ENCODE measurements at places on chromosomes 5 and 9.
A peak's percentile ranks its signal among the peaks of the same experiment; 100 is the strongest.

- peak overlapping the region; percentile 88 for H3K27ac ChIP-seq
- no peaks in the 10 kb centered on the region for H3K27me3 ChIP-seq
- peak overlapping the region; percentile 88 for H3K4me3 ChIP-seq
- DNase-seq = no peak
- H3K36me3 ChIP-seq = peaks cover 87% of the 10 kb centered on the region
- peaks cover 81% of the 10 kb centered on the region for H3K4me1 ChIP-seq
These were observed 4.0 kb downstream of the IL7R start for GRCh38 chr5:35860686-35861085.

- no peak overlapping the region for H3K4me3 ChIP-seq
- H3K36me3 ChIP-seq = peaks cover 24% of the 10 kb centered on the region
- no peak for DNase-seq
- H3K27me3 ChIP-seq = no peaks in the 10 kb centered on the region
- H3K27ac ChIP-seq = no peak overlapping the region
These were observed 52.9 kb upstream of the DHFR start for GRCh38 chr5:80707645-80708044.

GRCh38 chr5:27450607-27451006 lies 412.2 kb upstream of the CDH9 start:
- H3K36me3 ChIP-seq = no peaks in the 10 kb centered on the region
- DNase-seq = no peak

DNA sequence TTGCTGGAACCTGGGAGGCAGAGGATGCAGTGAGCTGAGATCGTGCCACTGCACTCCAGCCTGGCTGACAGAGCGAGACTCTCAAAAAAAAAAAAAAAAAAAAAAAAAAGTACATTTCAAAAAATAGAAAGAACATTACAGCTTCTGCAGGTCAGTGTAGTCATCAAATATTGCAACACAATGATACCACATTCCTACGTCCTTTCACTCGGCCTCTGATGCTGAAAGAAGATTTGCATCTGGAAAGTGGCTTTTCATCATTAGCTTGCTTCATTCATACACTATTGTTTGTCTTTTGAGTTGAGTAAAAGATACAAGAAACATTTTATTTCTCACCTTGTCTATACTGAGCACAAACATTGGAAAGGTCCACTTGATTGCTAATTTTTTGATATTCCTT lies 59.6 kb upstream of the CPLANE1 start:
- H3K27ac ChIP-seq = no peak overlapping the region
- no peaks in the 10 kb centered on the region for H3K4me1 ChIP-seq
- H3K4me3 ChIP-seq = no peak overlapping the region
- no peak for DNase-seq
- H3K36me3 ChIP-seq = peaks cover 50% of the 10 kb centered on the region
- H3K27me3 ChIP-seq = no peaks in the 10 kb centered on the region

- no peaks in the 10 kb centered on the region for H3K27me3 ChIP-seq
- no peak for DNase-seq
- no peak overlapping the region for H3K27ac ChIP-seq
- H3K4me3 ChIP-seq = no peak overlapping the region
These were observed 138.4 kb upstream of the RPS23 start for GRCh38 chr5:82416512-82416911.

DNA sequence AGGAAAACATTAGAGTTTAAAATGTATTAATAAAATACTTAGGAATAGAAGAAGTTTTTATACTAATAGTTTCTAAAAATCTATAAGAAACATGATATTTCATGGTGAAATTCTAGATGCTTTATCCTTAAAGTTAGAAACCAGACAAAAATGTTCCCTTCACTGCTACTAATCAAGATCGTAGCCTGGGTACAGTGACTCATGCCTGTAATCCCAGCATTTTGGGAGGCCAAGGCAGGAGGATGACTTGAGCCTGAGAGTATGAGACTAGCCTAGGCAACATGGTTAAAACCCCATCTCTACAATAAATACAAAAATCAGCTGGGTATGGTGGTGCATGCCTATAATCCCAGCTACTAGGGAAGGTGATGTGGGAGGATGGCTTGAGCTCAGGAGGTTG lies 30.4 kb upstream of the KLF9 start:
- no peak overlapping the region for H3K27ac ChIP-seq
- no peak overlapping the region for H3K4me3 ChIP-seq
- DNase-seq = no peak
- no peaks in the 10 kb centered on the region for H3K36me3 ChIP-seq
- no peaks in the 10 kb centered on the region for H3K4me1 ChIP-seq

DNA sequence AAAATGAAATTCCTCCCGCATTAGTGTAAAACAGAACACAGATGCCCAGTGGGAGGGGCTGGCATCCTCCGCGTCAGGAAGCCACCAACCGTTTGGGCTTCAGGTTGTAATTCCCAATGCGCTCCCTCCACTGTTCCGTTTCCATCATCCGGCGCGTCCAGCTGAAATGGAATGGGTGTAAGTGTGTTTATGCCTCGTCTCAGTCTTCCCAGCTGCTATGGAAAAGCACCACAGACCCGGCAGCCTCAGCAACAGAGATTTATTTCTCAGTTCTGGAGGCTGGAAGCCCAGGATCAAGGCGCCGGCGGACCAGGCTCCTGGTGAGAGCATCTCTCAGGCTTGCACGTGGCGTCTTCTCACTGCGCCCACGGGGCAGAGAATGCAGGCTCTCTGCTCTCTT lies 20.4 kb downstream of the KCNT1 start:
- H3K36me3 ChIP-seq = no peaks in the 10 kb centered on the region
- DNase-seq = no peak
- H3K4me1 ChIP-seq = no peaks in the 10 kb centered on the region
- H3K27ac ChIP-seq = no peak overlapping the region

DNA sequence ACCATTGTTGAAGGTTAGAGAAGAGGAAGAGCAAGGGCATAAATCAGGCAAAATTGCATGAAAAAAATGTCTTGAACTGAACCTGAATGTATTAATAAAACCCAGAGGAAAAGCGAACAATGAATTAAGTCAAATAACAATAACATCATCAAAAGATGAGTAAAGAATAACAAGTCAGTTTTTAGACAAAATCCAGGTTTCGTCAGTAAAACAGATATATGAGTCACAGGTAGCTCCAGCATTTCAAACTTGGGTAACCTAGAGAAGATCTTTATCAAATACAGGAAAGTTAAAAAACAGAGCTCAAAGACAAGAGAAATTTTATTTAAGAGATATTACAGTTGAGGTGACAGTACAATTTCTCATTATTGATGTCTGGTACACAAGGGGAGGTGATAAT lies 332.4 kb downstream of the EFNA5 start:
- H3K36me3 ChIP-seq = no peaks in the 10 kb centered on the region
- H3K27ac ChIP-seq = no peak overlapping the region
- no peak for DNase-seq

DNA sequence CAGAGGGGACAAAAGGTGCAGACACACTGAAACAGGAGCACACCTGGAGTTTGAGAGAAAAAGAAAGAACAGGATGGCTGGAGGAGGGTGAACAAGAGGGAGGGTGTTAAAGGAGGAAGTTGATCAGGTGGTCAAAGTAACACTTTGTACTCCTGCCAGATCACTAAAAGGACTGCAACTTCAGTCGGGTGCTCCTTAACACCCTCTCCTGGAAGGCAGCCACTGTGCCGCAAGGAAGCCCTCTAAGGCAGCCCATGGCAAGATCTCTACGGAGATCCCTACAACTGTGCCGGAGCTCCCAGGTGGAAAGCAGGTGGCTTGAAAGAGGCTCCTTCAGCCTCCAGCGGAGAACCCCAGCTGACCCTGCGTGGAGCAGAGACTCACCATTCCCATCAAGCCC lies 124.4 kb upstream of the MSX2 start:
- no peak overlapping the region for H3K27ac ChIP-seq
- peaks cover 7% of the 10 kb centered on the region for H3K27me3 ChIP-seq
- no peak for DNase-seq
- no peaks in the 10 kb centered on the region for H3K36me3 ChIP-seq

- H3K4me1 ChIP-seq = peaks cover 42% of the 10 kb centered on the region
- H3K4me3 ChIP-seq = no peak overlapping the region
- H3K27ac ChIP-seq = no peak overlapping the region
- no peaks in the 10 kb centered on the region for H3K27me3 ChIP-seq
These were observed 15.8 kb downstream of the AFF4 start for GRCh38 chr5:132947671-132948070.

DNA sequence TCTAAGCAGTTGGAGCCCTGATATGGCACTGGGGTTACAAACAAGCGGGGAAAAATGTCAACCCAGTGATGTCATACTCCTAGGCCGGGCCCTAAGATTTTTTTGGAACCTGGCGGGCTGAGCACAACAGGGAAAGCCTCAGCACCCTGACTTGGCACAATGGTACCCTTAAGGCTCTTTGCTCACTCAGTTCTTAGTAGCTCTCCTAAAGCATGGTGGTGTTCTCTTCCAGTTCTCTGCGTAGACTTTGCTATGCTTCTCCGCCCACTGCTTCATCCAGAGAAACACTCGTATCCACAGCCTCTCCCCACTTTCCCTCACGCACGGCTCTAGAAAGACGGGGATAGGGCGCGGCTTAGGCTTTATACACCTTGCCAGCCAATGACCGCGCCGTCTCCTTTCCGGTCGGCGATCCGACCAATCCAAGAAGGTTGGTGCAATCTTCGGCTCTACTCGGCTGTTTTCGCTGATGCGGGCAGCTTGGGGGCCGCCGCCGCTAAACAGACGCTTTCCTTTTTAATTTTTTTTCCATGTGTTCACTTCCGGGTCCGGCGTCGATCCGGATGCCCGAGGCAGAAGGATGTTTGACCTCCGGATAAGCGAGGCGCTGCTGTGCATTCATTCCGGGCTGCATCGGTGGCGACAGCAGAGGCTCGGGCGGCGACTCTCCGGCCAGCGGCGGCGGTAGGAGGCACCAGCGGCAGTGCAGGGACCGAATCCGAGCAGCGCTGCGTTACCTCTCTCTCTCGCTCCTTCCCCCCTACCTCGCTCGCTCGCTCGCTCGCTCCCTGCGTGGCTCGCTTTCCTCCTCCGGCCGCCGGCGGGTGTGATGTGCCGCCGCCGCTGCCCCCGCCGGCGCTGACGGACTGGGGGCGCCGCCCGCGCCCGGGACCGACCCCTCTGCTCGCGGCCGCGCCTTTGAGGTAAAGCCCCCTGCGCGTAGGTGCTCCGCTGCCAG lies at the start of gene CSNK1G3:
TSS of gene CSNK1G3 (plus strand) at position 530 of the 958 bp plus-strand sequence. CDS start 33,487 bp downstream, outside the sequence.
- peaks cover 46% of the 10 kb centered on the region for H3K4me1 ChIP-seq
- peaks cover 7% of the 10 kb centered on the region for H3K36me3 ChIP-seq
- peak within 1 kb of the TSS; percentile 93 for H3K4me3 ChIP-seq
- peak; percentile 90 for DNase-seq
- peak within 1 kb of the TSS; percentile 98 for H3K27ac ChIP-seq

DNA sequence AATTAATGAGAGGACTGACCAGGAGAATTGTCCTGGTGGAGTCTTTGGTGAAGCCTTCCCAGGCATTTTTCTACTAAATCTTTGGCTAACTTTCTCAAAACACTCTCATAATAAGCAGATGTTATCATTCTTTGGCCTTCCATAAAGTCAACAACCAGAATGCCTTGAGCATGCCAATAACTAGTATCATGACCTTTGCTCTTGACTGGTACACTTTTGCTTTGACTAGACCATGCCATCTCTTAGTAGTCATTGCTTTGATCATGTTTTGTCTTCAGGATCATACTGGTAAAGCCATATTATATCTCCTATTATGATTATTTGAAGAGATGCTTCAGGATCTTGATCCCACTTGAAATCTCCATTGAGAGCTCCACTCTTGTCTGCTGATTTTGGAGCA lies 506.9 kb downstream of the ELAVL2 start:
- DNase-seq = no peak
- H3K27me3 ChIP-seq = no peaks in the 10 kb centered on the region
- H3K4me1 ChIP-seq = no peaks in the 10 kb centered on the region
- no peaks in the 10 kb centered on the region for H3K36me3 ChIP-seq
- H3K4me3 ChIP-seq = no peak overlapping the region
- no peak overlapping the region for H3K27ac ChIP-seq

- H3K36me3 ChIP-seq = no peaks in the 10 kb centered on the region
- DNase-seq = no peak
- no peaks in the 10 kb centered on the region for H3K4me1 ChIP-seq
- no peak overlapping the region for H3K4me3 ChIP-seq
- no peak overlapping the region for H3K27ac ChIP-seq
- peaks cover 3% of the 10 kb centered on the region for H3K27me3 ChIP-seq
These were observed 387.7 kb upstream of the CLINT1 start for GRCh38 chr5:158246661-158247060.

- H3K4me3 ChIP-seq = no peak overlapping the region
- no peak overlapping the region for H3K27ac ChIP-seq
- no peaks in the 10 kb centered on the region for H3K27me3 ChIP-seq
- DNase-seq = no peak
These were observed 53.0 kb upstream of the FAM120A start for GRCh38 chr9:93398471-93398870.

DNA sequence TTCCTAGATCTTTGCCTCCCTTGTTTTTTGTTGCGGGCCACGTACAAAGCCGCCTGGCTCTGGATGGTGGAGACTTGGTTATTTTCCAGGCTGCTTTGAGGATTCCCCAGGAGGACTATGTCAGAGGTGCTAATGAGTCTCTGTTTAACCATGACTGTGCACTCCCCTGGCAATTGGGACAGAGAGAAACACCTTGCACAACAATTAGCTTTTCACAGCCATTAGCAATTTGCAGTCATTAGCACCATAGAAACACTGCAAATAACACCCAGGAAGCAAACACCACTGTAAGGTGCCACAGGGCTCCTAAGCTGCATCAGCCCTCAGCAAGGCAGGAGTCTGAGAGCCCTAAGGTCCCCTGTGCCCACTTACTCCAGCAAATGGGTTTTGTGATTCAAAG lies 201.0 kb upstream of the VLDLR start:
- no peak overlapping the region for H3K27ac ChIP-seq
- H3K4me3 ChIP-seq = no peak overlapping the region
- DNase-seq = no peak
- H3K4me1 ChIP-seq = no peaks in the 10 kb centered on the region
- no peaks in the 10 kb centered on the region for H3K36me3 ChIP-seq
- H3K27me3 ChIP-seq = peaks cover 3% of the 10 kb centered on the region

DNA sequence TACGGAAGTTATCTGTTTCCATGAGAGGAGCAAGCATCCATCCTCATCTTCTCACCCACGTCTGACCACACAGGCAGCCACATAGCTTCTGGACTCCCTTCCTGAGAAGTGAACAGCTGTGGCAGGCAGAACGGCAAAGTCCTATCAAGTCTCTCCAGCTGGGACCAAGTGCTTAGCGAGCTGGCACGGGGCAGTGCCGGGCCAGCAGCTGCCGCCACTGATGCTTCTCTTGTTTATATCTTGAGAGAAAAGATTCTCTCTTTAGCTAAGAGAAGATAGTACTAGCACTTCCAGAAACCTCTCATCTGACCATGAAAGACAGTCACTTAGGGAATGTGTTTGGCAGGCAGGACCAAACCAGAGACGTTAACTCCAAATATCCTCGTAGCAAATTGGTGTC lies 37.2 kb downstream of the PLAC8L1 start:
- H3K4me1 ChIP-seq = no peaks in the 10 kb centered on the region
- DNase-seq = no peak
- H3K36me3 ChIP-seq = no peaks in the 10 kb centered on the region
- no peaks in the 10 kb centered on the region for H3K27me3 ChIP-seq

GRCh38 chr5:38780945-38781344 lies 64.9 kb upstream of the OSMR start:
- no peak overlapping the region for H3K27ac ChIP-seq
- H3K27me3 ChIP-seq = peaks cover 8% of the 10 kb centered on the region

GRCh38 chr9:81682797-81683196 lies 6.5 kb downstream of the TLE1 start:
- H3K36me3 ChIP-seq = no peaks in the 10 kb centered on the region
- H3K27ac ChIP-seq = no peak overlapping the region
- peaks cover 15% of the 10 kb centered on the region for H3K27me3 ChIP-seq
- no peak overlapping the region for H3K4me3 ChIP-seq
- no peak for DNase-seq

- H3K4me1 ChIP-seq = no peaks in the 10 kb centered on the region
- no peaks in the 10 kb centered on the region for H3K36me3 ChIP-seq
These were observed 238.4 kb downstream of the TRPM3 start for GRCh38 chr9:70883056-70883455.
